ENCODE measurements at places on chromosomes 2 and 18.

- no peak for DNase-seq
Measured at GRCh38 chr18:49013961-49014604, 63.3 kb upstream of the SMAD7 start.

GRCh38 chr18:28766027-28766426, 589.1 kb upstream of the CDH2 start:
- no peak for DNase-seq

GRCh38 chr2:237943395-237944094, 23.3 kb upstream of the UBE2F start:
- DNase-seq: no peak

GRCh38 chr2:176521878-176522670, 252.8 kb downstream of the MTX2 start:
- no peak for DNase-seq

GRCh38 chr2:74931940-74932339, 26.5 kb upstream of the POLE4 start:
- DNase-seq: no peak

GRCh38 chr2:222844323-222844722, 16.5 kb upstream of the ACSL3 start:
- no peak for DNase-seq

GRCh38 chr2:32947484-32948143, 861 bp downstream of the LTBP1 start:
- DNase-seq: no peak

Data from stimulated activated CD8-positive, alpha-beta memory T cell treated with anti-CD3 and anti-CD28 coated beads, Interleukin-4, amount 100 ng/mL, for 4 hours (primary cell).